ENCODE measurements at places on chromosomes 12 and 14.

- H3K4me1 ChIP-seq, result peaks cover 16% of the 10 kb centered on the region
- no peak overlapping the region for H3K4me3 ChIP-seq
- no peaks in the 10 kb centered on the region for H3K36me3 ChIP-seq
- H3K27ac ChIP-seq, result no peak overlapping the region
Measured at GRCh38 chr14:89237921-89238529, 179.0 kb downstream of the FOXN3 start.

- H3K27ac ChIP-seq, result peak overlapping the region; percentile 35
- H3K4me3 ChIP-seq, result peak overlapping the region; percentile 79
- no peak for DNase-seq
- peaks cover 32% of the 10 kb centered on the region for H3K4me1 ChIP-seq
Measured at GRCh38 chr14:73245480-73246325, 8.4 kb downstream of the PAPLN start.

DNA sequence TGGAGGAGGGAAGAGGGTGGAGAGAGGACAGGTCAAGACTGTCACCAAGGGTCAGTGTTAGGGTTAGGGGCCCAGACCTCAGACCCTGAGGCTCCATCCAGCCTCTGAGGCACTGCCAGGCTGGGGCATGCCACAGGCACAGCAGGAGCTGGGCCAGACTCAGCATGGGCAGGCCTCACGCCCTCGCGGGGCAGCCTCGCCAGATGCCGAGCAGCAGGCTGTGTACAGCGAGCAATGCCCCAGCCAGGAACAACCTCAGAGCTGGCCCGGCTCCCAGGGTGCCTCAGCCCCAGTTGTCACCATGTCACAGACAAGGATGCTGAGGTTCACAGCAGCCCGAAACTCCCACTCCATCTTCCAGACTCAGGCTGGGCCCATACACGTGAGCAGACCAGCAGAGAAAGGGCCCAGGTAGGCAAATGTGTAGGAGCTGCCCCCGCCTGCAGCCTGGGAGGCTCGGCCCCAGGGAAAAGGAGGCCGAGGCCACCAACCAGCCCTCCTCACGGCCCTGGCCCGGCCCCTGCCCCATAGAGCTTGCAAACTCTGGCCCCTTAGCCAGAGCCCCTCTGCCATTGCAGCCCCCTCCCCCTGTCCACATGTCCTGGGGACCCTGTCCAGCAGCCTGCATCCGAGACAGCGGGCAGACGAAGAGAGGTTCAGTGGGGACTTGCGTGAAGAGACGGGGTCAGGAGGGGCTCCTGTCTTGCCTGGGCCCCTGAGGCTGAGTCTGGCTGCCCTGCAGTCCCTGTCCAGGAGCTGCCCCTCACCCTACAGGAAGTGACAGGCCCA lies 7.5 kb downstream of the C14orf180 start:
- no peaks in the 10 kb centered on the region for H3K27me3 ChIP-seq
- H3K4me1 ChIP-seq, result no peaks in the 10 kb centered on the region
- DNase-seq, result no peak

GRCh38 chr12:108255252-108255602 lies 83.9 kb downstream of the CMKLR1 start:
- no peak overlapping the region for H3K27ac ChIP-seq
- no peak for DNase-seq
- no peaks in the 10 kb centered on the region for H3K27me3 ChIP-seq

DNA sequence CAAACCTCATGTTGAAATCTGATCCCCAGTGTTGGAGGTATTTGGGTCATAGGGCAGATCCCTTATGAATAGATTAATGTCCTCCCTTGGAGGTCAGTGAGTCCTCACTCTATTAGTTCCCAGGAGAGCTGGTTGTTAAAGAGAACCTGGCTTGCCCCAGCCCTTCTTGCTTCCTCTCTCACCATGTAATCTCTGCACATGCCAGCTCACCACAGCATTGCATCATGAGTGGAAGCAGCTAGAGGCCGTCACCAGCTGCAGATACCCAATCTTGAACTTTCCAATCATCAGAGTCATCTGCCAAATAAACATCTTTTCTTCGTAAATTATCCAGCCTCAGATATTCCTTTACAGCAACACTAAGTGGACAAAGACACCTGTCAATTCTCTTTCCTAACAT lies 161.8 kb upstream of the IGF1 start:
- H3K4me1 ChIP-seq, result no peaks in the 10 kb centered on the region
- H3K27ac ChIP-seq, result no peak overlapping the region
- no peaks in the 10 kb centered on the region for H3K27me3 ChIP-seq

- no peak overlapping the region for H3K4me3 ChIP-seq
- peaks cover 40% of the 10 kb centered on the region for H3K4me1 ChIP-seq
- H3K36me3 ChIP-seq, result no peaks in the 10 kb centered on the region
Measured at GRCh38 chr12:12903642-12904609, 12.6 kb downstream of the GPRC5A start.

DNA sequence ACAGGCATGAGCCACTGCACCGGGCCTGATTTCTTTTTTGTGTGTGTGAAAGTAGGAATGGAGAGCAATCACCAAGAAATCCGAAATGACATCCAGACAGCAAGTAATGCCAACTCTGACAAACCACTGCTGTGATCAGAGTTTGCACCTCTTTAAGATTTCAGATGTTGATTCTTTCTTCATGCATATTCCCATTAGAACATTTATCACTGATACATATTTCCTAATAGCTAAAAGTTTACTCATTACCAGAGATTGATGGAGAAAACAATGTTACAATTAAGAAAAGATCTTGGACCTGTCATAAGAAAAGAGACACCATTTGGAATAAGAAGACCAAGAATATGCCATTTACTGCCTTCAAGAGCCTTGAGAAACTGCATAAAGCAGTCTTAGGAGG lies 217.0 kb upstream of the MGAT4C start:
- H3K4me1 ChIP-seq, result no peaks in the 10 kb centered on the region
- no peaks in the 10 kb centered on the region for H3K27me3 ChIP-seq
- no peaks in the 10 kb centered on the region for H3K36me3 ChIP-seq
- no peak for DNase-seq

GRCh38 chr12:104427547-104427938 lies 29.2 kb upstream of the CHST11 start:
- H3K27ac ChIP-seq, result no peak overlapping the region
- H3K36me3 ChIP-seq, result no peaks in the 10 kb centered on the region
- no peak for DNase-seq
- H3K4me3 ChIP-seq, result no peak overlapping the region
- no peaks in the 10 kb centered on the region for H3K4me1 ChIP-seq

- H3K4me1 ChIP-seq, result no peaks in the 10 kb centered on the region
- H3K4me3 ChIP-seq, result no peak overlapping the region
- no peaks in the 10 kb centered on the region for H3K27me3 ChIP-seq
- H3K36me3 ChIP-seq, result no peaks in the 10 kb centered on the region
- no peak for DNase-seq
Measured at GRCh38 chr14:95850429-95850828, 26.2 kb upstream of the TUNAR start.

GRCh38 chr14:78143489-78144145 lies 26.6 kb upstream of the NRXN3 start:
- no peak for DNase-seq
- H3K27me3 ChIP-seq, result no peaks in the 10 kb centered on the region
- no peak overlapping the region for H3K27ac ChIP-seq
- no peaks in the 10 kb centered on the region for H3K4me1 ChIP-seq
- H3K4me3 ChIP-seq, result no peak overlapping the region

- no peaks in the 10 kb centered on the region for H3K27me3 ChIP-seq
- no peak overlapping the region for H3K27ac ChIP-seq
- H3K4me1 ChIP-seq, result peaks cover 12% of the 10 kb centered on the region
- peak overlapping the region; percentile 26 for H3K4me3 ChIP-seq
- no peaks in the 10 kb centered on the region for H3K36me3 ChIP-seq
Measured at GRCh38 chr14:20662968-20663732, 21.2 kb upstream of the RNASE4 start.

GRCh38 chr12:31325524-31325875 lies 450 bp downstream of the SINHCAF start:
- H3K36me3 ChIP-seq, result no peaks in the 10 kb centered on the region
- no peak for DNase-seq
- no peaks in the 10 kb centered on the region for H3K27me3 ChIP-seq
- H3K4me3 ChIP-seq, result peak overlapping the region; percentile 80
- no peaks in the 10 kb centered on the region for H3K4me1 ChIP-seq

GRCh38 chr12:30218073-30218472 lies 434.3 kb upstream of the TMTC1 start:
- DNase-seq, result no peak
- H3K27ac ChIP-seq, result no peak overlapping the region
- no peaks in the 10 kb centered on the region for H3K36me3 ChIP-seq
- no peaks in the 10 kb centered on the region for H3K4me1 ChIP-seq
- H3K27me3 ChIP-seq, result no peaks in the 10 kb centered on the region
- H3K4me3 ChIP-seq, result no peak overlapping the region

DNA sequence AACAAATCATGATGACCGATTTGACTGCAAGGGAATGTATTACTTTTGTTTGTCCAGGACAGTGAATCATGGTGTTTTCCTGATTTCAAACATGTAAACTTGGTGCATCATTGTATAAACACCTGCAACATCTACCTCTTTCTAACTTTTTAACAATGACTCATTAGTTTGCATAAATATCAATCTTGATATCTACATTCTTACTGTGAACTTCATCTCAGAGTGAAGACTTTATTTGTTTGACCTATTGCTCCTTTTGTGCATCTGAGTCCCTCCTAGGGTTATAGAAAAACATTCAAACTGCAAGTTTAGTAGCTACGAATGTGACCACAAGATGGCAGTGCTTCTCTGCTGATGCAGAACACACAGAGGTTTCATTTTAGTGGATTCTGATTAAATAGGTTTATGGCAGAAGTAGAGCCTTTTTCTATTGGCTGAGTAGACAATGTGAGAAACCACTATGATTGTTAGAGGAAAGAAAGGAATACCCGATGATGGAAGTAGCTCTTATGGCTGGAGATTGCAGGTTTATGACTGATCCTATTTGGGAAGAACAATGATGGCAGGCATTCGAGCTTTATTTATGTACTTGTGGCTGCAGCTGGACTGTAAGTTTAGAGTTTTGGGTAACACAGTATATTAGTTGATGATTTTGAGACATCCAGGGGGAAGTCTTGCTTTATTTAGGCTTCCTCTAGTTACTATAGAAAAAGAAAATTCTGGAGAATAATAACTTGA lies 244.2 kb upstream of the OR4E1 start:
- no peaks in the 10 kb centered on the region for H3K36me3 ChIP-seq
- H3K4me1 ChIP-seq, result peaks cover 4% of the 10 kb centered on the region
- no peak for DNase-seq
- no peak overlapping the region for H3K4me3 ChIP-seq

- no peak for DNase-seq
- no peak overlapping the region for H3K4me3 ChIP-seq
- H3K27ac ChIP-seq, result no peak overlapping the region
Measured at GRCh38 chr12:21813125-21813524, 38.6 kb upstream of the KCNJ8 start.

DNA sequence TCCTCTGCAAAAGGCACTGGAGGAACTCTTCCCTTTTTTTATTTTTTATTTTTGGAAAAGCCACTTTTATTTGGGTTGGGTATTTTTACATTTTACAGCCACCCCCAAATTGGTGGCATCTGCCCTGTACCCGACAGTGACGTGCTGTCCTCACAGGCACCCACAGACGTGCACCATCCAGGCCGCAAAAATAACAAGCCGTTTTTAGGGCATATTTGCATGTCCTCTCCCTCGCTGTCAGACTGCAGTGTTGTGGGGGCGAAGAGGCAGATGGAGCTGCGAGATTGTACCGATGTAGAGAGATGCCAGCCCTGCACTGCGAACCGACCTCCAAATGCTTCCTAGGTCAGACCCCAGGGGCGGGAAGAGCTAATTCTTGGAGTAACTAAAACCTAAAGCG lies 12.2 kb downstream of the JDP2 start:
- peaks cover 4% of the 10 kb centered on the region for H3K36me3 ChIP-seq
- peaks cover 35% of the 10 kb centered on the region for H3K4me1 ChIP-seq
- DNase-seq, result no peak

GRCh38 chr14:103735022-103735421 lies 19.4 kb downstream of the ZFYVE21 start:
- H3K4me1 ChIP-seq, result peaks cover 59% of the 10 kb centered on the region
- DNase-seq, result no peak
- H3K4me3 ChIP-seq, result no peak overlapping the region
- H3K36me3 ChIP-seq, result peaks cover 37% of the 10 kb centered on the region

DNA sequence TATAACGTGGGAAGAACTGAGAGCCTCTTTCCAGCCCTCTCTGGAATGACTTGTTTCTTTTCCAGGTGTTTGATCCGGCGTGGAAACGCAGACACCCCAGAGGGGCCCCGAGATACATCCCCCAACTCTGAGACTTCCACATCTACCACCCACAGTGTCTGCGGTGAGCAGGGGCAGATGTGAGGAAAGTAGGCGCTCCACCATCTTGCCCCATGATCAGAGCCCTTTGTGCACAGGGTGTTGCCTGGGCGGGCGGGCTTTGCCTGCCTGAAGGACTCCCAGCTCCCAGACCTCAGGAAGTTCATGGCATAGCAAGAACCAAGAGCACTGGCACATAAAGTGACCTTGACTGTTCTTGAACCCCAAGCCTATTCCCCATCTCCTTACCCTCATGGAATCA lies 2.8 kb downstream of the CARMIL3 start:
- no peaks in the 10 kb centered on the region for H3K27me3 ChIP-seq
- no peak overlapping the region for H3K27ac ChIP-seq
- H3K4me1 ChIP-seq, result peaks cover 11% of the 10 kb centered on the region
- no peaks in the 10 kb centered on the region for H3K36me3 ChIP-seq

DNA sequence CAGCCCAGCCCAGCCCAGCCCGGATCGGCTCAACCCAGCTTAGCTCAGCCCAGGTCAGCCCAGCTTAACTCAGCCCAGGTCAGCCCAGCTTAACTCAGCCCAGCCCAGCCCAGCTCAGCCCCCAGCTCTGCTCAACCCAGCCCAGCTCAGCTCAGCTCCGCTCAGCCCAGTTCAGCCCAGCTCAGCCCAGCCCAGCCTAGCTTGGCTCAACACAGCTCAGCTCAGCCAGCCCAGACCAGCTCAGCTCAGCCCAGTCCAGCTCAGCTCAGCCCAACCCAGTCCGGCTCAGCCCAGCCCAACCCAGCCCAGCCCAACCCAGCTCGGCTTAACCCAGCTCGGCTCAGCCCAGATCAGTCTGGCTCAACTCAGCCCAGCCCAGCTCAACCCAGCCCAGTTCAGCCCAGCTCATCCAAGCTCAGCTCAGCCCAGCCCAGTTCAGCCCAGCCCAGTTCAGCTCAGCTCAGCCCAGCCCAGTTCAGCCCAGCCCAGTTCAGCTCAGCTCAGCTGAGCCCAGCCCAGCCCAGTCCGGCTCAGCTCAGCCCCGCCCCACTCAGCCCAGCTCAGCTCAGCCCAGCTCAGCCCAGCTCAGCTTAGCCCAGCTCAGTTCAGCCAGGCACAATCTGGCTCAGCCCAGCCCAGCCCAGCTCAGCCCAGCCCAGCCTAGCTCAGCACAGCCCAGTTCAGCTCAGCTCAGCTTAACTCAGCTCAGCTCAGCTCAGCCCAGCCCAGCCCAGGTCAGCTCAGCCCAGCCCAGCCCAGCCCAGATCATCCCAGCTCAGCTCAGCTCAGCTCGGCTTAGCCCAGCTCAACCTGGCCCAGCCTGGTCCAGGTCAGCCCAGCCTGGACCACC lies 331.7 kb downstream of the TMEM121 start:
- H3K4me3 ChIP-seq, result no peak overlapping the region
- no peaks in the 10 kb centered on the region for H3K4me1 ChIP-seq
- no peak for DNase-seq
- H3K36me3 ChIP-seq, result no peaks in the 10 kb centered on the region
- no peak overlapping the region for H3K27ac ChIP-seq

- no peaks in the 10 kb centered on the region for H3K36me3 ChIP-seq
- H3K27ac ChIP-seq, result no peak overlapping the region
- H3K4me1 ChIP-seq, result no peaks in the 10 kb centered on the region
- no peaks in the 10 kb centered on the region for H3K27me3 ChIP-seq
- DNase-seq, result no peak
Measured at GRCh38 chr12:107670999-107671643, 14.5 kb upstream of the PWP1 start.

- peaks cover 4% of the 10 kb centered on the region for H3K4me1 ChIP-seq
- H3K4me3 ChIP-seq, result no peak overlapping the region
- peaks cover 67% of the 10 kb centered on the region for H3K36me3 ChIP-seq
- no peak for DNase-seq
Measured at GRCh38 chr12:120209851-120210250, 8.9 kb upstream of the RPLP0 start.
